Cortex of kidney (tissue), 1 donor: ENCODE measurements at places on chromosomes 6 and 20.

DNA sequence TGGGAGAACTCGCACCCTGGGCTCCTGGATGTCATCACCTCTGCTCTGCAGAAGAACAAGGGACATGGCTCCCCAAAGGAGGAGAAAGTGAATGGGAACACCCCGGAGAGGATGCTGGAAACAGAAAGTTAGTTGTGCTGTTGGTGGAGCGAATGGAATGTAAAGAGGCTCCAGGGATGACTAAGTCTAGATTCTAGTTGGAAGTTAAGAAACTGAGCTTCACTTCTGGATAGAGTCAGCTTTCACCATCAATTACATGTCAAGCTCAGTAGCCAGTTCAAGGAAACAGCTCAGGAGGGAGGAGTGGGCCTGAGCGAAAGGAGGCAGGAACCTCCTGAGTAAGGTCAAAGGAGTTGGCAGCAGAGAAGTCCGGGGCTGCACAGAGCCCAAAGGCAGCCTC is 132.1 kb upstream of the ARID1B start:
- DNase-seq = no peak

GRCh38 chr6:98840385-98840784 is 6.0 kb downstream of the POU3F2 start:
- no peak for DNase-seq

- DNase-seq = no peak
These were observed 65.3 kb downstream of the RAMACL start for GRCh38 chr6:166520905-166521834.

DNA sequence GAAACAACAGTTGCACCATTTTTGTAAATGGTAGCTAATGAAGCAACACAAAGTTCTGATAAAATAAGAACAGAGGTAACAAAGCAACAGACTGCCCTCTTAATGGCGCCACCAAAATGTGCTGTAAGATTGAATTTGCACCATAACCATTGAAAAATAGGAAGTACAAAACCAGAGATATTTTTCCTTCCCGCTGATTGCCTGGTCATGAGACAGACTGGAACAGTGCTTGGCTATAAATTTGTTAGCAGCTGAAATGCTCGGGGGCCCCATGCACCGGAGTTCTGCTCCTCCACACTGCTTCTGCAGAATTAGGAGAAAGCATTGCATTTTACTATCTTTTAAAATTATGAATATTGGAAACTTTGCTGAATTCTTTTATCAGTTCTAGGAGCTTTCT is 164.4 kb upstream of the QKI start:
- no peak for DNase-seq
